Dermis blood vessel endothelial cell (primary cell): ENCODE measurements at places on chromosomes 6 and 20. TPM values are rescaled to one million over a fixed set of nuclear protein-coding genes. Genes with fewer than 3 reads are reported as not detected.

Gene NKAIN2
- total RNA-seq: not detected in 2 replicates

Gene DHX16
- total RNA-seq: 39.3 and 52.6 TPM in 2 replicates

Gene FAXC
- 0.34 and 0.56 TPM in 2 replicates for total RNA-seq

GRCh38 chr6:137869549-137870307 is 2.7 kb downstream of the TNFAIP3 start:
- no peak for DNase-seq

- DNase-seq: no peak
Observed at GRCh38 chr6:1636971-1637871, 27.5 kb downstream of the FOXC1 start.

DNA sequence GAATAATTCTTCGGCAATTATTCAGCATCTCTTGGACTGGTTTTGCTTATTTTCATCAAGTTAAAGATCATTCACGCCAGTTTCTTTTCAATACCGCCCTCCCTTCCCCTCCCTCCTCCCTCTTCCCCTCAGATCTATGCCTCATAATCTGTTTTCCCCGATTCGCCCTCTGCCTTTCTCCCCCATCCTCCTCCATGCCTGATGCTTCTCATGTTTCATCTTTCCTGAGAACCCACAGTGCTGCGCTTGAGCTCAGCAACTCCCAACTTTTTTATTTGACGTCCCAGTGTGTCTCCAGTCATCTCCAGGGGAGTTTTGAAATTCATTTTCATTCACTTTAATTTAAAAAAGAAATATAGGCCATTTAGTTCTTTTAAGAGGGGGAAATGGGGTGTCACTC is 142.7 kb downstream of the PTPRT start:
- no peak for DNase-seq

DNA sequence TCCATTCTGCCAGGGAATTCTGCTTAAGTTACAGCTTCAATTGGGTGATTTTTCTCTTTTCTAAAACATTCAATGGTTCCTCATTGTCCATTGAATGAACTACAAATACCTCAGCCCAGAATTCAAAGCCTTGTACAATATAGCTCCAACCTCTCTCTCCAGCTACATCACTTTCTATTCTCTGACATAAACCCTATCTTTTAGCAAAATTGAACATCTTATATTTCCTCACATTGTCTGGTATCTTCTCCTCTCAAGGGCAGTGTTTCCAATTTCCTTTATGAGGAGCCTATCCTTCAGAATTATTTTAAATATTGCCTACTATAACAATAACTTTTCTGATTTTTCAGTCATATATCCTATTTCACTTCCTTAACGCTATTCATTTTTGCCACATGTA is 203.6 kb upstream of the RNF217 start:
- DNase-seq: no peak

DNA sequence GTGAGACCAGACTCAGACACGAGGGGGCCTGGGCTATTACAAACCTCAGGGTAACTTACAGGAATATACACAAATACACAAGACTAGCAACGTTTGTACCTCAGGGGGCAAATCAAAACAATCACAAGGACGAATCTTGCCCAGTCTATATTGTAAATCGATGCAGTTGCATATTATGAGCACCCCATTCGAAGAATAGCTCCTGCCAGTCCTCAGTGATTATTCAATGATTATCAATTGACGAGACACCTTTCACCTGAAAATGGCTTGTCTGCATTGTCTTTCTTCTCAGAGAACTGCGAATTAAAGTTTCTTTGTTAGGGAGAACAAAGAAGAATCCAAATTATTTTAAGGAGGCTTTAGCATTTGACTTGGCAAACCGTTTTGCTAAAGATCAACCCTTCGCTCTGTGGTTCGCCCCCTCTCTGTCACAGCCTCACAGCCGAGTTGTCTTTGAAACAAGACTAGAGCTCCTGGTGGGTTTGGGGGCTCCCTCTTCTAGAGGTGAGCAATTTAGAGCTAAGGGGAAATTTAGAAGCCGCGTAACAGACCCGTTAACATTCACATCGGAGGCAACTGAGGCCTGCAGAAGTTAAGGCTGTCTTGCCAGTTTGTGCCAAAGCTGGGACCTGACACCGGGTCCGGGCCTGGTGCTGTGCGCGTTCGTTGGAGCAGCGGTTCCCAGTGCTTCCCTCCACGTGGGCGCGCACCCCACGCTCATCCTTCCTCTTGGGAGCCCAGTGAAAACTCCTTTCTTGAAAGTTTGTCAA is 24.9 kb upstream of the MAP3K7 start:
- no peak for DNase-seq

GRCh38 chr6:67887747-67888545 is 747.1 kb upstream of the ADGRB3 start:
- DNase-seq: no peak

DNA sequence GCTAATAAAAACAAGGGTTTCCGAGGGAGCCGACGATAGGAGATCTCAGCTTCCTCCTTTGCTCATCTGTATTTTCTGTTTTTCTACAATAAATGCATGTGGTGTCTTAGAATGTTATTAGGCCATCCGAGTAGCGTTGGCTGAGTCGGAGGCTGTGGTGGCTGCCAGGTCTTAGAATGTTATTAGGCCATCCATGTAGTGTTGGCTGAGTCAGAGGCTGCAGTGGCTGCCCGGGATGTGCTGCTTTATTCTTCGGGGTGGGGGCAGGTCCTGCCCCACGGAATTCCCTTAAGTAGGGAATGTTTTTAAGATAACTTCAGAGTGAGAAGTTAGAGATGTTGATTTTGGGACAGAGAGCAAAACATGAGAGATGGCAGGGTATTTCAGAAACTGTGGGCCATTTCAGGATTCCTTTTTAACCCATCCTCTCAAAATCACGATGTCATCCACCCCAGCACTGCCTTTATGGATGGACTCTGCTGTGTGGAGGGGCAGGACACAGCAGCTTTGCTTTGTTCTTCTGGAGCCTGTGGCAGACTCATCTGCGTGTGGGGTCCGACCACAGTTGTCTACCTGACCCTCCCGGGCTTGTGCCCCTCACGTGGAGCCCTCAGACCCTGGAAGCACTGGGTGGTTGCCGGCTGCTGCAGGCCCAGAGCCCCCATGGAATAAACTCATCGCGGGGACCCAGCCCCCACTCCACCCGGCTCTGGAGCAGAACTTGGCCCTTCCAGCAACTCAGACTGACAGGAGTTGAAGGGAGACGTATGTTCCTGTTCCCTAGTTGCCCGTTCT is 20.4 kb downstream of the OSBPL2 start:
- peak; percentile 51 for DNase-seq

DNA sequence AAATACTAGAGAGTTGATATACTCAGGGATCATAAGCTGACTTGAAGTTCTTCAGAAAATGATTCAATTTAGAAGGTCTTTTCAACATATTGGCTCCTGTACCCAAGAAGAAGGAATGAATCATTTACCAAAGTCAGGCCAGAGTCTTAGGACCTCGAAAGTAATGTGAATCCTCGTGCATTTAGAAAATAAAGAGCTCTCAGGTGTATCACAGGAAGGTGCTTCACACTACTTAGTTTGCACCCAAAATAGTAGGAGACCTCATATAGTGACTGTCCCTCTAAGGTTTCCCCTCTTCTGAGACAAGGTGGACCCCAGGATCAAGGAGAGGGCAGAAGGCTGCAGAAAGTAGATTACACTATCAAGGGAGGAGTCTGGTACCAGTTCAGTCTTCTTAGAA is 71.8 kb downstream of the F13A1 start:
- no peak for DNase-seq

- DNase-seq: no peak
Observed at GRCh38 chr6:86142326-86142725, 499.6 kb upstream of the SYNCRIP start.

GRCh38 chr6:87742106-87742505 is 40.1 kb upstream of the AKIRIN2 start:
- DNase-seq: no peak

DNA sequence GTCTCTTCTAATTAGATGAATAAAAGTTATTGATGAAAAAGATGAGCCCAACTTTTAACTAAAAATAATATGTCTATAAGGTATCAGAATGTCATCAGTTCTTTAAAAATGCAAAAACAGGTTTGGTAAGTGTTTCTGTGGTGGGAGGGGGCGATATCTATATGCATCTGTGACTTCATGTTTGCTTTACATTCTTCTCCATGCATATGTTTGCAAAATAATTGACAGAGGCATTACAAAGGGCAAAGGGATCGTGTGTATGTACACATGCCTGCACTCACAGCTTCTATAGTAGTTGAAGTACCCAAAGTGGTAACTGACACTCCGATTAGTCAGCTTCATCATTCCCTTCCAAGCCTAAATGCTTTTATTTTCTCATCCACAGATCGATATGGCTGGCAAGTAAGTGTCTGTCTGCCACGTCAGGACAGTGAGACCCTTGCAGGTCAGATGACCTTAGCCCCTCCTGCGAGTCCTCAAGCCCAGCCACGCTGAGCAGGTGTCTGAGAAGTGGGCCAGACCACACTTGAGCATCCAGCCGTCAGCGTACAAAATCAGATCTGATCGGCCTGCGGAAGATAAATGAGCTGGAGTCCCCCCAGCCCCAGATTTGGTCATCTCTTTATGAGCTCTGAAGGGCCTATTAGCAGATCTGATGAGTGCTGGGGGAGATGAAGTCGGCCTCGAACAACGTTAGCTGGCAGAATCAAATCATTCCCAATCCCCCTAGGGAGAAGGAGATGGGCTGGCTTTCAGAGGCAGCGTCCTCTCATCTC is 369.1 kb downstream of the MAFB start:
- no peak for DNase-seq
